ENCODE measurements at places on chromosomes 16 and 17.
A peak's percentile ranks its signal among the peaks of the same experiment; 100 is the strongest.

GRCh38 chr17:22703786-22704441 is 1011.6 kb downstream of the KCNJ18 start:
- no peak for DNase-seq

DNA sequence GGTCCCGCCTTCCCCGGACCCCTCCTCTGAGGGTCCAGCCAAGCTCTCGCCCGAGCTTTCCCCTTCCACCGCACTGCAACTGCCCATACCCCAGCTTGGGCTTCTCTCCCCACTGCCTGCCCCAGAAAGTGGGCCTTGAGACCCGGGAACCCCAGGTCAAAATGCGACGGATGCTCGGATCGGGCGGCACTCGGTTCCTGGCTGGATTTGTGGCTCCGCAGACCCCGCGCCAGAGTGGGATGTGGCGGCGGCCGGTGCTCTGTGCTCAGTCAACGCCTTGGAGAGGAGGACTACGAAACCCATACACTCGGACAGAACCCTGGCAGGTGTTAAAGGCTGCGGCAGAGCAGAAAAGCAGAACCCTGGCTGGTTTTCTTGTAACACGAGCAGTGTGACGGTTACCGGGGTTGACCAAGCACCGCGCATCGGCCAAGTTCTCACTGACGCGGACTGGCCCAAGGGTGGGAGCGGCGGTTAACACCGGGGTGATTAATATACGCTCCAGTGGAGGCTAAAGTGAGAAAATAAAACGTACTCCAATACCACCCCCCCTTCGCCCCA is 885 bp upstream of the SLFN13 start:
- no peak for DNase-seq

- no peak for DNase-seq
These were observed 14.3 kb downstream of the CNOT1 start for GRCh38 chr16:58615280-58615679.

- no peak for DNase-seq
These were observed 12.0 kb upstream of the CLUH start for GRCh38 chr17:2723505-2723996.

DNA sequence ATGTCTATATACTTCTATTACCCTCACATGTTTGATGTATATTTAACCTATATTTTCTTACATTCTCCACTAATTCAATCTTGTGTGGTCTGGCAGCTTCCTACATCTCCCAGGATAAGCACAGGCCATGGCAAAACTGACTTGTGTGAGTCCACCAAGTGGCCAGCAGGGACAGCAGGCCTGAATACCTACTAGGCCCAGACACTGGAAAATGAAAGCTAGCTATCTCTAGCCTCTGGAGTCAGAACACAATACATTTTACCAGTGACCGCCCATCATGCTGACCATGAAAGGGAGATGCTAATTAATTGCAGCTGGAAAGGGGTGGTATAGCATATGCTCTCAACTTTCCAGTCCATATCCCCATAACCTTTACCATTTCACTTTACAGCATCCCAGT is 132.3 kb downstream of the PCTP start:
- no peak for DNase-seq

GRCh38 chr16:11045846-11046245 is 101.5 kb downstream of the CLEC16A start:
- DNase-seq, result no peak

GRCh38 chr16:58862334-58863021 is 128.4 kb upstream of the GOT2 start:
- no peak for DNase-seq

GRCh38 chr17:35731917-35732805 is 722 bp downstream of the RASL10B start:
- no peak for DNase-seq

- no peak for DNase-seq
These were observed 21.8 kb upstream of the KIF19 start for GRCh38 chr17:74304184-74304583.

- DNase-seq, result no peak
These were observed 300.0 kb upstream of the IRX3 start for GRCh38 chr16:54586474-54587175.

GRCh38 chr17:77884019-77884418 is 74.5 kb upstream of the TNRC6C start:
- DNase-seq, result peak; percentile 20

DNA sequence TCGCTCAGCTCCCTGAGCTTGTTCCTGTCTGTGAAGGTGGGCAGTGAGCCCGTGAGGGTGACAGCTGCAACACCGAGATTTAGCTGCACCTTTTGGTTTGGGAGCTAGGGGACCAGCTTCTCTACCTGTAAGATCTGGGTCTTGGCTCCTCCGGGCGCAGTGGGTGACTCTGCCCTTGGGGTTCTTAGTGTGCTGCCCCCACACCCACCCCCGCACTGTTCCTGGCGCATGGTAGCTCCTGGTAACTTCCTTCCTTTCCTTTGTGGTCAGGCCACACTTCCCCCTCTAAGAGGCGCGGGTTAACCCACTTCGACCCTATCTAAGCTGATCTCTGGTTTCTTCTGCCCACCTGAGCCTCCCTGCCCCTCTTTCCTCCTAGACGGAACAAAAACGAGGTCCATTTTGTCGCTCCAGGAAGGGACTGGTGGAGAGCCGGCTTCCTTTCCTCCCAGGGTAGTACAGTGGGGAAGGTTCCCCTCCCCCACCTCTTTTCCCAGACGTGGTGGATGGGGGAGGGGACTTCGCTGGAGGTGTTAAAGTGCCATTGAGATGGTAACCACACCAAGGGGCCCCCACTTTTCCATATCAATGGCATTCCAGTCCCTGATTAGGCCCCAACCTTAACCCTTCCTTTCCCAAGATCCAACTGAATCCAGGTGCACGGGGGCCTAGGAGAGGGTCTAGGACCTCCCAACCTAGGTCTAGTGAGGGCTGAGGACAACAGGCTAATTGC is 4.6 kb upstream of the CLDN9 start:
- no peak for DNase-seq

DNA sequence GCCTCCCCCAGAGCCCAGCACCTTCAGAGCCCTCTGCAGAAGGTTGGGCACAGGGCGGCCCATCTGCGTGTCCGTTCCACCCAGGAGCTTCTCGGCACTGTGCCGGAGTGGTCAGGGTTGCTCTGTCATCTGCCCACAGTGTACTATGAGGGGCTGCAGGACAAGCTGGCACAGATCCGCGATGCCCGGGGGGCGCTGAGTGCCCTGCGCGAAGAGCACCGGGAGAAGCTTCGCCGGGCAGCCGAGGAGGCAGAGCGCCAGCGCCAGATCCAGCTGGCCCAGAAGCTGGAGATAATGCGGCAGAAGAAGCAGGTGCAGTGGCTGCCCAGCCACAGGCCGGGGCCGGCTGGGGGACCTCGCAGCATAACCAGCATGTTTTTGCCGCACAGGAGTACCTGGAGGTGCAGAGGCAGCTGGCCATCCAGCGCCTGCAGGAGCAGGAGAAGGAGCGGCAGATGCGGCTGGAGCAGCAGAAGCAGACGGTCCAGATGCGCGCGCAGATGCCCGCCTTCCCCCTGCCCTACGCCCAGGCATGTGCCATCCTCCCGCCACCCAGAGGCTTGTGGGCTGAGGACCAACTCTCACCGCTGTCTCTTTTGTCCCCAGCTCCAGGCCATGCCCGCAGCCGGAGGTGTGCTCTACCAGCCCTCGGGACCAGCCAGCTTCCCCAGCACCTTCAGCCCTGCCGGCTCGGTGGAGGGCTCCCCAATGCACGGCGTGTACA is 6.8 kb upstream of the MRPL12 start:
- DNase-seq, result no peak

GRCh38 chr17:55769625-55770000 is 18.8 kb downstream of the PCTP start:
- DNase-seq, result no peak

DNA sequence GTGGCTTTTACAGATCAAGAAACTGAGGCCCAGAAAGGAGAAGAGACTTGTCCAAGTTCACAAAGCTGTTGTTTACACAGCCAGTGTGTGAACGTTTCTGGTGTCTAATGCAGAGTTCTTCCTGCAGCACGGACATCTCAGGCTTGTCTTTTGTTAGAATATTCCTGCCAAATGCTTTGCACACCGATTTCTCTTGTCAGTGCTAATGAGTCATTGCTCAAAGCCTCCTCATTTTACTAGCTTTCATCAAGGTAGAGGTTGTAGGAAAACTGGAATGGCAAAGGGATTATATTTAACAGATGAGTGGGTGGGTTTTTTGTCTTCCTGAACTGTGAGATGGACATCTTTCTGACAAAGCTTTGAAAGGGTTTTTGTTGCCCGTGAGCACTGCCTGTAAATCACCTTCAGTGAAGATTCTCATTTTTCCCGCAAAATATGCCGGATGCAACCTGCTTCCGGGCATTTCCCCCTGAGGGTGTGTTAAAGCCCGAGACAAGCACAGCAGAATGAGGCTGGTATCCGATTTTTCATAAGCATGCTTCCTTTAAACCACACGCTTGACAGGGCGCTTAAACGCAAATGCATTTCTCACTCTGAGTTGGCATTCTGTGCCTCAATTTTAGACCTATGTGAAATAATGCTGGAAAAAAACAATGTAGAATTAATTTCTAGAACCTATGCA is 14.7 kb downstream of the PMM2 start:
- DNase-seq, result no peak

GRCh38 chr17:81365148-81365600 is 30.1 kb upstream of the BAHCC1 start:
- DNase-seq, result no peak

GRCh38 chr16:58267524-58268243 is 27.1 kb downstream of the PRSS54 start:
- DNase-seq, result no peak

DNA sequence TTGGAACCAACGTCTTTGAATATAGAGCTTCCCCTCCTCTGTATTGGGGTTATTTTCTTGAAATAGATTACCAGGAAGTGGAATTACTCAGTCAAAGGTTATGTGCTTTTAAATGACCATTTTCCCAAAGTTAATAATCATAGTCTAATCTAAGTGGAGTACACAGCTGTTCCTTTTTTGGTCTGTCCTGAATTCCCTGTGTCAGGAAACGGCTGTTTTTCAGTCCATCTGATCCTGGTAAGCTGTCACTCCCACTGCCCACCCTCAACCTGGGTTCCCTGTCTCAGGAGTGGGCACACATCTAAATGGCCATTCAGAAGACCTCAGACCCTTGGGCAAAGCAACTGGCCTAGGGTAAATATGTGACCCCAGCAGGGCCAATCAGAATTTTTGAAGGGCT is 57.6 kb upstream of the KSR1 start:
- DNase-seq, result no peak

Measured in activated naive CD4-positive, alpha-beta T cell (primary cell).